GM12878 (cell line): ENCODE measurements at places on chromosomes 1 and 21. TPM values are rescaled to one million over a fixed set of nuclear protein-coding genes. Genes with fewer than 3 reads are reported as not detected.

GRCh38 chr1:99786751-99787501 is 20.5 kb upstream of the FRRS1 start:
- H3K4me3 ChIP-seq = peak overlapping the region; percentile 37; the same call in 1 of the 2 replicates
- no peaks in the 10 kb centered on the region for H3K36me3 ChIP-seq
- H3K27me3 ChIP-seq = no peaks in the 10 kb centered on the region
- peak overlapping the region; percentile 92 for H3K27ac ChIP-seq

- H3K27me3 ChIP-seq = peaks cover 9% of the 10 kb centered on the region
- no peaks in the 10 kb centered on the region for H3K4me1 ChIP-seq
- H3K27ac ChIP-seq = no peak overlapping the region
- DNase-seq = no peak
These were observed 3.3 kb downstream of the NCMAP start for GRCh38 chr1:24558902-24559791.

GSTM4 gene
- polyA plus RNA-seq = 27.7 TPM in 2 replicates

ABCD3 gene
- polyA plus RNA-seq = 38.0 and 42.4 TPM in 2 replicates

PLXNA2 gene
- polyA plus RNA-seq = 0.08 TPM in 1 of 2 replicates, not detected in the other
